CD14-positive monocyte (primary cell): ENCODE measurements at places on chromosomes 2 and 18. TPM values are rescaled to one million over a fixed set of nuclear protein-coding genes. Genes with fewer than 3 reads are reported as not detected.

DNA sequence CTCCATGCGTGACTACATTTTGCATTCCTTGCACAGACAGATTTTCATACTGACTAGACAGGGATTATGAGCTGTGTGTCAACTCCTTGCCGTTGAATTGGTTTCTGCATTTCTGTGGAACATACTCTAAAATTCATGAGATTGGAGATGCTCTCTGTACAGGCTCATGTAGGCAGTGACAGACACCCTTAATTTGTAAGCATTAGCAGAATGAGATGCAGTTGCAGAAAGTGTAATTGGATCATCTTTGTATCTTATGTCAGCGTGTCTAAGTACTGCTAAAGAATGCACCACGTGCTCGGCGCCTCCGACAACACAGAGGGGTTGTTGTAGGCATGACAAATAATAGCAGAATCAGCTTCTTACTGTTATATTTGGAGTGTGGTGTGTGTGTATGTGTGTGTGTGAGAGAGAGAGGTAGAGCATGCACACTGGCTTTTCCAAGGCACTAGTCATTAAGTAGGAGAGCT lies 212.4 kb downstream of the CMPK2 start:
- no peak for DNase-seq
- no peak overlapping the region for H3K27ac ChIP-seq
- no peaks in the 10 kb centered on the region for H3K27me3 ChIP-seq
- no peaks in the 10 kb centered on the region for H3K4me1 ChIP-seq
- H3K4me3 ChIP-seq, result no peak overlapping the region
- H3K36me3 ChIP-seq, result no peaks in the 10 kb centered on the region

- H3K36me3 ChIP-seq, result no peaks in the 10 kb centered on the region
- no peak for DNase-seq
Measured at GRCh38 chr2:122112216-122113005, 357.0 kb downstream of the TSN start.

DNA sequence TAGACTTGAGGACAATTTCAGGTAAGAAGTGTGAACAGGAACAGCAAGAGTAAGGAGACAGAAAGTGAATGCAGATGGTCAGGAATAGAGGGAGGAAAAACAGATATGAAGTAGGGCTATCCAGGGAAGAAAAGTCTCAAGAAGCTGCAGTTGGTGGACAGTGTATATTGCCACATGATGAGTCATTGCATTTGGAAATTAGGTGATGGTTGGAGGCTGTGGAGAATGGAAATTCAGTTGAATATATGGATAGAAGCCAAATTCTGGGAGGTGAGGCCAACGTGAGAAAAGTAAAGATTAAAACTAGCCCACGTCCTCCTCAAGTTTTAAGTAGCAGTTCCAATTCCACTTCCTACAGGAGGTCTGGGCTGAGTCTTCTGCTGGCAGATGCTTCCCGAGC lies 158.4 kb downstream of the UBE2E3 start:
- H3K27me3 ChIP-seq, result no peaks in the 10 kb centered on the region
- no peak overlapping the region for H3K27ac ChIP-seq
- H3K4me1 ChIP-seq, result no peaks in the 10 kb centered on the region
- no peaks in the 10 kb centered on the region for H3K36me3 ChIP-seq
- no peak overlapping the region for H3K4me3 ChIP-seq

GRCh38 chr2:104848526-104848925 lies 5.4 kb upstream of the POU3F3 start:
- DNase-seq, result no peak
- no peak overlapping the region for H3K27ac ChIP-seq
- no peaks in the 10 kb centered on the region for H3K36me3 ChIP-seq
- peaks cover 88% of the 10 kb centered on the region for H3K27me3 ChIP-seq
- H3K4me1 ChIP-seq, result peaks cover 30% of the 10 kb centered on the region

Gene LYPD6
- not detected in 2 replicates for polyA plus RNA-seq

DNA sequence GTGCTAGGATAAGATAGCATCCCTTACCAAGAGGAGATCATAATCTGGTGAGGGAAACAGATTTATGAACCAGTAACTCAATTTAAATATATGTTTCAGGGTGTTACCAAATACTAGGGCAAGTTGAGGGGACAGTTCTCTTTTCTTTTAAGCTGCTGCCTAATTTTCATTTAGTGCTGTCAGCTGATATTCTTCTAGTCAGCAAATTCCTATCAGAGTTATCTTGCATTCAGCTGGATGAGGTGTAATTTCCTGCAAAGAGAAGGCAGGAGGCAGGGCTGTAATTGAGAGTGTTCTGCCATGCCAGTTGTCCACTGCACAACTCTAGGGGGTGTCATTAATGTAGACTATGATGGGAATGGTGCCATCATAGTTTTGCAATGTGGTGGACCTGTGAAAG lies 141.3 kb upstream of the LHCGR start:
- H3K27me3 ChIP-seq, result no peaks in the 10 kb centered on the region
- no peak overlapping the region for H3K27ac ChIP-seq
- H3K4me1 ChIP-seq, result no peaks in the 10 kb centered on the region
- no peak overlapping the region for H3K4me3 ChIP-seq

Gene C2orf78
- not detected in 2 replicates for polyA plus RNA-seq
